ENCODE measurements at places on chromosomes 7 and 10.
A peak's percentile ranks its signal among the peaks of the same experiment; 100 is the strongest.

DNA sequence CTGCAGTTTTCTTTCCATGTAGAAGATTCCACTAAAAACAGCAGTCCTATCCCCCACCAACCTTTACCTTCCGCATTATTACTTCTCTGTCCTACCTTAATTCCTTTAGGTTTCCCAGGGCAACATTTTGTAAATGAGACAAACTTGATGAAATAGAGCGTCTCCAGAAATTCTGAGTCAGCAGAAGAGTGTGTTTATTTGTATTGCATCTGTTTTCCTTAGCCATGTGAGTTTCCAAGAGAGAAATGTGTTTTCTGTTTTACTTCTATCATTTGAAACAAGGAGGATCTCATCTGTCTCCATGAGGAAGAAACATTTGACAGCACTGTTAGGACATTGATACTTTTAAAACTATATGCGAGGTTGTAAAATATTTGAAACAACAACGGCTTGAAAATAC, 244.2 kb upstream of the PLXDC2 start:
- no peak for DNase-seq

DNA sequence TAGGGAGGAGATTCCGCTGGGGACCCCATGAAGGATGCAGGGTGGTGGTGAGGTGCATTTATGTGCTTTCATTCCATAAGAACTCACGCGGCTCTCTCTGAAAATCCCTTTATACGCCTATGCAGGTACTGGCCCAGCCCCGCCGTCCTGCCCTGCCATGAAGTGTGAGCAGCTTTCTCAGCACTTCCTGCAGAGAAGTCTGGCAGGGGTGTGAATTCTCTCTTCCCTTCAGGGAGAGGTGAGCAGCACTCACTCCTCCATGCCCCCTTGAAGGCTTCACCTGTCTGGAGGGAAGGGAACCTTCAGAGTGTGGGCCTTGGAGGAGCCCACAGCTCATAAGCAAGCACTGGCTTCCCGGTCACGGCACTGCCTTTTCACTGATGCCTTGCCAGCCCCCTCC, 34.0 kb downstream of the PPP2R2D start:
- DNase-seq = no peak

DNA sequence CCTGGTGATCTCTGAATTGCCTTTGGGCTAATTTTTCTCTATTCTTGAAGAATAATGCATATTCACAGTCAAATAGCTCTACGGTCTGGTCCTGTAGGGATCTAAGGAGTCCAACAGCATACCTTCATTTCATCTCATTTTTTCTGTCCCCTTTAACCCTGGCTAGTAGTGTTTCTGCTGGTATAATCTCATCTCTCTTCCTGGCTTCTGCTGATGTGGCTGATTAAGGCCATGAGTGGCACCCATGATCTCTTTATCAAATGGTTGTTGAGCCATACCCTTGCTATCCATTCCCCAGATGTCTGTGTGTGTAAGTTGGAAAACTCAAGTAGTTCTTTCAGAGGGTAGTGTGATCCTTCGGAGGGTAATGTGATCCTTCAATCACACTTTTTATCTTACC, 119.5 kb downstream of the MARCHF5 start:
- no peak for DNase-seq

DNA sequence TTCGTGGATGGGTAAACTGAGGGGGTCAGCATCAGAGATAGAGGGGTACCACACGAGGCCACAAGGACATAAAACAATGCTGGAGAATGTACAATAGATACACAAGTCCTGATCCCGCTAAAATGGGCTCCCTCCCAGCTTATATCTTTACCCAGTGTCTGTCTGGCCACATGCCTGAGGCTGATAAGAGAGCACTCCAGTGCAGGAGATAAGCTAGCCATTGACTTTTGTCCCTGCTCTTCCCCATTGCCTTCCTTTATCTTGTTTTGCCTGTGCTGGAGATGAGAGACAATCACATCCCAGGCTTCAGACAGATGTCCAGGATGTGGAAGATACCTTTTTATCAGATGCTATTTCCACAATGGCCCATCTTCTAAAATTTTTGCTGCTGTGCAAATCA, 6.0 kb downstream of the GAD2 start:
- no peak for DNase-seq

GRCh38 chr10:101513733-101514132, 74.3 kb downstream of the POLL start:
- no peak for DNase-seq

DNA sequence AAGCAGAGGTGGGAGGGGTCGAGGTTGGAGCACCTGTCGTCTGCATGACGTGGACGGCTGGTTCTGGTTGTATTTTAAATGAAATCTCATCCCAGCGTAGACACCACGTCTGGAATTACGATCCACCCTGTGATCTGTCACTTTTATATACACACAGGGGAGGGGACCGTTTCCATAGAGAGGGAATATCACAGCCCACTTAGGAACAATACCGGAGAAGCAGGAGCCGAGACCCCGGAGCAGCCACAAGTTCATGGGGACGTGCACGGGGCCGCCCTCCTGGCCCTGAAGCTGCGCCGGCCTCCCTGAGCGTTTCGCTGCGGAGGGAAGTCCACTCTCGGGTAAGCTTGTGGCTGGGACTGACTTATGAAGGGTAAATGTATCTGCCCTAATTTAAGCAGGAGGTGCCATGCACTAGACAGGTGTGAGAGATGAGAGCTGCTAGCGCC, at the start of gene UCN3:
TSS of gene UCN3 (plus strand) at position 77 of the 449 bp plus-strand sequence. CDS start 8,755 bp downstream, outside the sequence.
- no peak for DNase-seq

DNA sequence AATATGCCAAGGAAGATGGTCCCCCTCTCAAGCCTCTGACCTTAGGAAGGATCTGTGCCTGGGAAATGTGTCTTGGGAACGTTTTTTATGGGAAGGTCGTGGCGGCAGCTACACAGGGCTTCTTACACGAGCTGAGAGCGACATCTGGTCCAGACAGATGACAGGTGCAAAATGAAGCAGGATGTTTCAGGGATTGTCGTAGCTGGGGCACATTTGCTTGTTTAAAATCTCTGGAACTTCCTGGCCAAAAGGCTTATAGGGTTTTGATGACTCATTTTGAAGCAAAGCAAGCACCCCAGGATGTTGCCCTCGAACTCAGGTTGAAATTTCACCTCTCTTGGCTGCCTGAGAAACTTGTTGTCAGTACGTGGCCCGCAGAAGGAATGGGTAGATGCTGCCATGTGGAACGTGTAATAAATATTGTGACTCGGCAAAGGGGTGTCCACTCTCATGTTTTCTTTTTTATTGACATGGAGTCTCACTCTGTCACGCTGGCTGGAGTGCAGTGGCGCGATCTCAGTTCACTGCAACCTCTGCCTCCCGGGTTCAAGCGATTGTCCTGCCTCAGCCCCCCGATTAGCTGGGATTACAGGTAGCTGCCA, 117.5 kb downstream of the CAMK1D start:
- DNase-seq = peak; percentile 26

GRCh38 chr7:141073173-141073640, 657 bp upstream of the TMEM178B start:
- peak; percentile 52 for DNase-seq

- no peak for DNase-seq
Measured at GRCh38 chr10:49744924-49745605, 17.1 kb downstream of the OGDHL start.

DNA sequence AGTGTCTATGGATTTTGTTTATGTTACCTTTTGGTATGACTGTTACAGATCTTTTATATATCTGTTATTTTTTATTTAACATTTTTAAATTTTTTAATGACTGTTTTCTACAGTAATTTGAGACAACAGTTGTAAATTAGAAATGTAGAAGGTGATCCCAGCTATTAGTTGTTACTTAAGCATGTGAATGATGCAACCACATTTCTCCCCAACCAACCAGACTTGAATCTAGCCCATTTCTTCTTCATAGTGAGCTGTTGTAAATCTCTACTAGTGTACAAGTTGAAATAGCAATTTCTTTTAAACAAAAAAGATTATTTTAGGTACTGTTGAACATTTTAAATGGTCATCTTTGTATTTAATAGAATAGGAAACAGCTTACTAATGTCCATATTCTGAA, 18.0 kb downstream of the TMEM106B start:
- no peak for DNase-seq

GRCh38 chr10:126661841-126662515, 8.5 kb downstream of the C10orf90 start:
- no peak for DNase-seq

- DNase-seq = peak; percentile 69
Measured at GRCh38 chr10:137031-137430, 1.8 kb downstream of the ZMYND11 start.

DNA sequence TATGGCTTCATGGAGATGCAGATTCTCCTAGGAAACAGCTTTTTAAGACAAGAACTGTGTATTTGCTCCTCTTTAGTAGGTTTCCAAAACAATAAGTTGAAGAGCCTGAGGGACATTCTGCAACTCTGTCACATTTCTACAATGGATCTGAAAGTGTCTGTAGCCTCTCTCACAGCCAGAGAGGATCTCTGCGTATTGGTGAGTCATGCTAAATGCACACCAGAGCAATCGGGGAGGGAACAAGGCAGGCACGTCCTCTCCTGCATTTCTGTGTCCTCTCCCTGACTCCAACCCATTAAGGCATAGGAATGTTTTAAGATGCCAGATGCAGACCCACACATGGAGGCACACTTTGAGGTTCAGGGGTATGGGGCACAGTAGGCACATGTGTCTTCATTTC, 1126.4 kb upstream of the GHITM start:
- no peak for DNase-seq

DNA sequence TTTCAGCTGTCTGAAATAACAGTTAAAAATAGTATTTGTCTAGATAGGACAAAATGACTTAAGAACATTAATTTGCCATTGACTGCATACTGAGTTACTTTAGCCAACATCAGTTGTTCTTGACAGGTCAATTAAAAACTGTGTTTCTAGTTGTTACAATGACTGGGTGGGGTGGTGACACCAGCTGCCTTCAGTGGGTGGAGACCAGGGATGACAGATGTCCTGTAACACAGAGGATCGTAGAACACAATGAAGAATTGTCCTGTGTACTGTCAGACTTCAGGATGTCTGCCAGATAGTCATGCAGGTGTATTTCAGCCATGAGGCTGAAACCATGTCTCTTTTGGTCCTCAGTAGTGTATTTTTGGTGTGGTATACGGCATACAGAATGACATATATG, 24.4 kb downstream of the TRUB1 start:
- no peak for DNase-seq

DNA sequence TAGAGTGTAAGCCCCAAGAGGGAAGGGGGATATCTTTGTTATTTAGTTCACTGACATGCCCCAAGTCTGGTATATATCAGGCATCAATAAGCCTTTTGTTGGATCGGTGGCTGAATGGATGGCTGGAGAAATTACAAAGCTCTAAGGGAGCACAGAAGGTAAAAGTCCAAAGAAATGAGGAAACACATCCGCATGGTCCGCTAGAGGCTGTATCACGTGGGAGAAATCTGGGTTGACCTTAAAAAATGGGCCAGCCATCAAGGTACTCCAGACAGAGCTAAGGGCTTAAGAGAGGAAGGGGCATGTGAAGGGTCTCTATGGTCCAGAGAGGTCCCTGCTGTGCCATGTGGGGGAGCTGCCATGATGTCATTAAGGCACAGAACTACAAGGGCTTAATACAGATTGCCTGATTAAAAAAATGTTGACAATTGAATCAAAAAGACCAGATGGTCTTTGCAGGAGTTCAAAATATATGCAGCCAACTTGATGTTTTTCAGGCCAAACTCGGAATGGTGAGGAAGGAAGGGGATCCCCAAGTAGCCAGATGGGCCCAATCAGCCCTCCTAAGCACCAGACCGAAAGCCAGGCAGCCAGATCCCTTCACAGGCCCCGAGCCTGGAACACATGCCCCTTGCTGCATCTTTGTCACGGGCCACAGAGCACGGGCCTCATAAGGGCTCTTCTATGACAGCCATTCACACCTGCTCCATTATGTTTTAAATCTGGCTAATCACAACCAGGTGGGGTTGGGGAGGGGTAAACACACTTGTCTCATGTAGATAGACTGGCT, 31.9 kb downstream of the SCRN1 start:
- peak; percentile 62 for DNase-seq

GRCh38 chr10:3765146-3765545, 19.9 kb downstream of the KLF6 start:
- no peak for DNase-seq

- no peak for DNase-seq
Measured at GRCh38 chr10:133132473-133133291, 27.3 kb upstream of the KNDC1 start.

- no peak for DNase-seq
Measured at GRCh38 chr7:98539865-98540264, 77.2 kb upstream of the NPTX2 start.

- DNase-seq = no peak
Measured at GRCh38 chr10:108424656-108425055, 1260.2 kb upstream of the SORCS1 start.

DNA sequence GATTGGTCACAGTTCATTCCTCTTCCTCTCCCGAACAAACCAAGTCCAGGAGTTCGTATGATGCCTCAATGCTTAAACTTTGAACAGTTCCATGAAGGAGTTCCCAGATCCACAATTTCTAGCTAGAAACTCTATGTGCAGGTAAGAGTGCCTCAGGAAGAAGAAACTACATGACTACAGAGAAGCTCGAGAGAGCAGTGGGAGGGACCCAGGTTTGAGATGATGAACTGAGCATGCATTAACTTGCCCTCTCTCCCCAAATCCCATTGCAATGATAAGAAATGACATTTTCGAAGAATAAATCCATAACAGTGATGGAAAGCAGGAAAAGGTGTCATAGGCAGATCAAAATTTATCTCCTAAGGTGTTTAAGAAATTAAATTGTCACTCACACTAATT, 140.6 kb upstream of the JCAD start:
- DNase-seq = no peak

DNA sequence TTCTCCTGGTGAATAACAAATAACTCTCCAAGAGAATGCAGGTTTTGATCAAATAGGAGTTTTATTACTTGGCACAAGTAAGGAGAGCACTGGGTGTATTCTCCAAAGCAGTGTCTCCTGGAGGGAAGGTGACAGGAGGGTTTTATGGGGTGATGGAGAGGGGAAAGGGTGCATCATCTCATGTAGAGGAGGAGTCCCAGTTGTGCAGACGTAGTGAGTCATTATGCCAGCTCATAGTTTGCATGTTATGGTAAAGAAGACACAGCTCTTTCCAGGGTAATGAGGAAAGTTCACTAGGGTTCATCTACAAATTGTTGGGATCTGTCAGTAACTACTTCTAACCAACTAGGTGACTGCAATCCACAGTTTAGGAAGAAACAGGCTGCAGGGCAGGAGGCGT, 347.9 kb upstream of the MEOX2 start:
- DNase-seq = no peak

- DNase-seq = no peak
Measured at GRCh38 chr10:103198648-103199047, 5.6 kb upstream of the NT5C2 start.

DNA sequence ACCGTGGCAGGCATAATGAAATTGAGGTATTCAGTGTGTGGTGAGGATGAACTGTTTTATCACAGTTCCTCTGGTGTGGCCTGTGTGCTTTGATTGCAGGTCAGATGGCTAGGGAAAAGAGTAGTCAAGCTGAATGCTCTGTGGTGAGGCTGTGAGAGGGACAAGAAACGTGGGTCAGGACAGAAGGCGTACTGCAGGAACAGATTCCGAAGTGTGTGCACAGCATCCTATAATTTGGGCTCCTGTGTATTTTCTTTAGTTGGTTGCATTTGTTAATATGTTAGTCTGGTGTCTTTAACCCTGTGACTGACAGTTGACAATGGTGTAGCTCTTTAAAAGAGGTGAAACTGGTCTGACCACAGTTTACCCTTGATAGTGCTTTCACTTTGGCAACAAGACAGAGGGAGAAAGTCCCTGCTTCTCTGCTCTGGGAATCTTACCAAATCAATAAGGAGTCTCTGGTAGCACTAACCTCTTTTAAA, 76.5 kb downstream of the AUTS2 start:
- DNase-seq = no peak

All from SK-N-DZ (cell line).